NT2/D1 (cell line): ENCODE measurements at places on chromosomes 1 and 21.

- no peak for DNase-seq
Observed at GRCh38 chr1:234602334-234603220, 7.4 kb downstream of the IRF2BP2 start.

DNA sequence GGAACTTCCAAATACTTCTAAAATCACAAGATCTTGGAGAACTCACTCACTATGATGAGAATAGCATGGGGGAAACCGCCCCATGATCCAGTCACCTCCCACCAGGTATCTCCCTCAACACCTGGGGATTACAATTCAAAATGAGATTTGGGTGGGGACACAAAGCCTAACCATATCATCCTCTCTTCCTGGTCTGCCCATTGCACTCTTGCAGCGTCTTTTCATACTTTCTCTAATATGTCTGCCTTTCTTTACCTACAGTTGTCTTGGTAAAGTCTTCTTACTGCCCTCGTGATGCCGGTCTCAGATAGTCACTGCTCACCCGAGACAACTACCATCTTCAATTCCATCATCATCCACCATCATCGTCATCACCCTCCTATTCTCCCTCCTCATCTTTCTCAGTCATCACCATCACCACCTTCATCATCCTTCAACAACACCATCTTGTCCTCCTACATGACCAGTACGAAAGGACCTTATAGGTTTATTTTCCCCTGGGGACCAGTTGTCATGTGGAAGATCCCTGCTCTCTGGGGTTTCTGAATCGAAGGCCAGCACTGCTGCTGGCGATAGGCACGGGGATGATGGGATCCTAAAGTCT, 58.5 kb upstream of the CASZ1 start:
- no peak for DNase-seq

GRCh38 chr1:184019506-184019905, 18.0 kb downstream of the COLGALT2 start:
- DNase-seq: no peak

- DNase-seq: no peak
Observed at GRCh38 chr1:186443638-186444037, 17.3 kb downstream of the PDC start.

GRCh38 chr1:85705940-85706339, 2.3 kb downstream of the ZNHIT6 start:
- no peak for DNase-seq

DNA sequence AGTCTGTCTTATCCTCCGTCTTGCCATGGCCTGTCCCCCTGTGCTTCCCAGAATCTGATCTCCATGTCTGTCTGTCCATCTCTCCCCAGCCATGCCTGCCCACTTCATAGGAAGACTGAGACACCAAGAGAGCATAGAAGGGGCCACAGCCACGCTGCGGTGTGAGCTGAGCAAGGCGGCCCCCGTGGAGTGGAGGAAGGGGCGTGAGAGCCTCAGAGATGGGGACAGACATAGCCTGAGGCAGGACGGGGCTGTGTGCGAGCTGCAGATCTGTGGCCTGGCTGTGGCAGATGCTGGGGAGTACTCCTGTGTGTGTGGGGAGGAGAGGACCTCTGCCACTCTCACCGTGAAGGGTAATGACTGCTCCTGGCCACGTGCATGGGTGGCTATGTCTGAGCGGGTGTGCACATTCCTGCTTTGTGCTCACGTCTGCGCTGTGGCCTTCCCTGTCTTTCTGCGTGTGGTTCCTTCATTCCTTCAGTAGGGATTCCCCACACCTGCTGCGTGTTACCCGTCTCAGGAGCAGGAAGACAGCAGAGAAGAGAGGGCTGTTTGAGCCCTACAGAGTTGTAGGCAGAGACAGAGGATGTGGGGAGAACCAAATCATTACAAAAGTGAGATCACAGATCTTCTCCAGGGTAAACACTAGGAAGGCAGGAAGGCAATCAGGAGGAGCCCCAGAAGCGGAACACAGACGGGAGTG, 80.8 kb downstream of the OBSCN start:
- DNase-seq: no peak

GRCh38 chr1:117919376-117919775, 10.0 kb downstream of the GDAP2 start:
- no peak for DNase-seq

GRCh38 chr1:246631426-246631825, 65.2 kb downstream of the CNST start:
- DNase-seq: no peak

- no peak for DNase-seq
Observed at GRCh38 chr1:239186487-239186886, 199.9 kb upstream of the CHRM3 start.

- DNase-seq: no peak
Observed at GRCh38 chr1:235683653-235684052, 34.1 kb upstream of the GNG4 start.

DNA sequence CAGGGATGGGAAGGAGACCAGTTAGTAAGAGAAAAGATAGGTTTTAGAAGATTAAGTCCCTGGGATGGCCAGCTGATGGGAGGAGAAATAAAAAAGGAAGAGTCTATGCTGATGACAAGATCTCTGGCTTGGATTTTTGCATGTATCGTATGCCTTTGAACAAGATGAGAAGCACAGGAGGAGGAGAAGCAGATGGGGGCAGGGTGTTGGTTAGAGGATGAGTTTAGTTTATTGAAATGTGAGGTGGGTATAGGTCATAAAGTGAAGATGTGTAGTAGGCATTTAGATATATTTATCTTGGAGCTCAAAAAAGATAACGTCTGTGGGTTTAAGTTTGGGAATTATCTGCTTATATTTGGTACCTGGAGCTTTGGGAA, 1.4 kb downstream of the TIPRL start:
- DNase-seq: no peak

DNA sequence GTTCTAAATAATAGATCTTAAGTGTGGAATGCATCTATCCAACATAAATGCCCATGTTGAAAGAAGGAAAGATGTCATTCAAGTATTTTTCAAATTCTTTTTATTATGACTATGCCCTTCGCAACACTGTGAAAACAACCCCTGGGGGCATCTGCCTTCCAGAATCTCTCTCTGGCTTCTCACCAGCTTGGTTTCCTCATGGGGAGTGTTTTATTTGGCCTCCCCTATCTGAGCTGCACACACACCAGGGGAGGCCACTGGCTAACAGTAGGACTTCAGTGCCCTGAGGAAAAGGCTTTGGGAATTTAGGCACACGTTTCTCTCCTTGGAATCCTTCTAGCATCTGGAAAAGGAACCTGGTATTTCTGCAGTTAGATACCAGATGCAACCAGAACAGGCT, 130.6 kb downstream of the EDEM3 start:
- no peak for DNase-seq

DNA sequence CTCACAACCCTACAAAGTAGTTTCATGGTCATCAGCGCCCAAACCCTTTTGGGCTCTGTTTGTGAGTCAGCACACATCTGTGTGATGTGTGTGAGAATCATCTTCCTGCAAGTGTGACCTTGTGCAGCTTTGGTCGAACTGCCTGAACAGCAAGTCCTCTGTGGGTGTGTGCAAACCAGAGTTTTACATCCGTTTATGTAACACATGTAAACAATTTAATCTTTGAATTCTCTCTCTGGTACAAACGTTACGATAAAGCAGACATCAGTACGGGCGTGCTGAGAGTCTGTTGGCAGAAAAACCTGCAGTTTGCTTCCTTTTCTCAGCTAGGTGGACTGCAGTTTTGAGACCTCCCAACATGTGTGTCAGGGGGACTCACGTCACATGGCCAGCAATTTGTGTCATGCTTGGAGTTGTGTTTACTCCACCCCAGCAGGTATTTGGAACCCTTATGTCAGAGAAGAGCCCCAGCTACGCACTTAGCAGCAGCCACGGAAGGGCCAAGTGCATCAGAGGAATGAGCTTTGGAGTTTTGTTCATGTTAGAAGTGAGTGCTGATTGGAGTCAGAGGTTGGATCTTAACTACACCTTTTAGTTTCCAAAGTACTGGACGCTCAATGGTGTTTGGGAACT, 230.8 kb downstream of the PAPPA2 start:
- DNase-seq: no peak

GRCh38 chr1:17239420-17239819, 9.5 kb upstream of the PADI3 start:
- peak; percentile 88 for DNase-seq

DNA sequence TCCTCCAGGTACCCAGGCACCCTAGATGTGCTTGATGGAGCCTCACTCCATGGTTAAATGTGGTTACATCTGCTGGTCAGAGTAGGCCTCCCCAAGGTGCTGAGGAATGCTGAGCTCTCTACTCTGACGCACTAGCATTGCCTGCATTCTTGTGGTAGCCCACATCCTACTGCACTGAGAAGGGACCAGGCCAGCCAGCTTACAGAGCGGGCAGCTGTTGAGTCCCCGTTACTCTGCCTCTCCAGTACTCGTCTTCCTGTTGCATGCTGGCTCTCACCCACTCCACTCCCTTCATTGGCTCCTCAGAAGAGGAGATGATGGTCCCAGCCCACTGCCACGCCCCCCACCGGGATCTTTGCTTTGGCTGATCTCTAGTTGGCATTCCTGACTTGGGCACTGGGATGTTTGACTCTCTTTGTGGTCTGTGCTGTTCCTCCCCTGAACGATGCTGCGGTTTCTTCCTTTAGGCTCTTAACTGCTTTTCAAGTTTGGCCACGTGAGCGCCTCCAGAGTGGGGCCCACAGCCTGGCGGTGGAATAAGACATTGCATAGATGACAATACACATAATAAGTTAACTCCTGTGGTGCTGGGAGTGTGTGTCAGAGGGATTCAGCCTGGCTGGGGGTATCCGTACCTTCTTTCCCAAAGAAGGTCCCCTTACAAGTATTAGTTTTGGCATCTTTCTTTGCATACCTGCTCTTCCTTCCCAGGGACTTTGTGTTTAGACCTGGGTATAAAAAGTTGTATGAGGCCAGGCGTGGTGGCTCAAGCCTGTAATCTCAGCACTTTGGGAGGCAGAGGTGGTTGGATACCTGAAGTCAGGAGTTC, 18.6 kb downstream of the AZIN2 start:
- no peak for DNase-seq
